ENCODE measurements at places on chromosomes 13 and 19. TPM values are rescaled to one million over a fixed set of nuclear protein-coding genes. Genes with fewer than 3 reads are reported as not detected.

DNA sequence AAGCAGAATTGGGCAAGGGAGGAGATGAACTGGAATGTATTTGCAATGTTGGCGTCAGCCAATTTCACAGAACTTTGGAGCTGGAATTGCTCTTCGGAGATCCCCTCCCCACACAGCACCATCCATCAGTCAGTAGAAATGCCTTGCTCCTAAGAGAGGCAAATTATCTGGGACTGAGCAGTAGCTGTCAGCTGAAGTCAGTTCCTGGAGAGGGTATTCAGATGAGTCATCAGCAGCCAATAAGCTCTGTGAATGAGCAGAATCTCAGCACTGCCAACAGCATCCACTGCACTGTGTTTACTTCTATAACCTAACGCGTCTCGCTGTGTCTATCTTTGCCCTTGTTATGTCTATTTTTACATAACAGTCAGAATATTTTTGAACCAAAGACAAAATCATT is 213.7 kb downstream of the SLITRK5 start:
- DNase-seq, result no peak

DNA sequence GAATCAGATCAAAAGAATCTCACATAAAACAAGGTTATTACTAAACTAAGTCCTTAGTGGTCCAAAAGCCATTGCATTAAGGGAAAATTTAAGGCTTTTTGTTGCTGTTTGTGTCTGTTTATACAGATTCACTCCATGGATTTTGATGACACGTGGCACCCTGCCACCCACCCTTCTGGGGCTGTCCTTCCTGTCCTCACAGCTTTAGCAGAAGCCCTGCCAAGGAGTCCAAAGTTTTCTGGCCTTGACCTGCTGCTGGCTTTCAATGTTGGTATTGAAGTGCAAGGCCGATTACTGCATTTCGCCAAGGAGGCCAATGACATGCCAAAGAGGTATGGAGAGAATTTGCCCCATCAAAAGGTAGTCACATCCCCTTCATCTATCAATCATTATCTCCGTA is 6.9 kb downstream of the ACOD1 start:
- no peak for DNase-seq

DNA sequence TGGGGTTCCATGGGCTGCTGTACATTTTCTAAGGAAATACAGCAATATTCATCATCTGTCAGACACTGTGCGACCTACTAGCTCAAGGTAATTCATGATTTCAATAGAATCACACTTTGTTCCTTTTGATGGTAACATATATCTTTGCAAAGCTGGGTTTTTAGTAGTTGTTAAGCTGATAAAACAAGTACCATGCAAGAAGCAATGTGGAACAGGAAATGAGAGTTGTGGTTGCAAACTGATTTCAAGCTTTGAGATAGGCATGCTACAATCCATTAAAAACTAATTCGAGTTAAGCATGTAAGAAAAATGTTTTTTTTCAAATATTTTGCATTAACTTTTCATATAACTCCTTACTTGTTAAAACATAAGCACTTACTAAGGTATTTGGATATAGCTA is 6.8 kb upstream of the MBNL2 start:
- DNase-seq, result no peak

DNA sequence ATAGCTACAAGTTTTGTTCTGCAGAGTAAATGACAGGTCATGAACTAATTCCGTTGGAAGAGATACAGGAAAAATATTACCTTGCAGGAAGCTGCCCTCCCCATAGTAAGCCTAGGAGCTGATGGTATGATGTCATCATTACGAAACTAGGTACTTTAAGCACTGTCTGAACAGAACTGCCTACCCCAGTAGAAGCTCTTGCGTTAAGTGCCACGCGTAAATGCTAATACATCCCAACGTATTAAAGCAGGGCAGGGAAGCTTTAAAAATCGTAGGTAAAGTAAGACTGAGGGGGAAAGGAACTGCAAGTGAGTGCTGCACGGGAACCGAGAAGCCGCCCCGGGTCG is 572 bp downstream of the UGGT2 start:
- DNase-seq, result no peak

- no peak for DNase-seq
These were observed 2448.7 kb upstream of the PCDH20 start for GRCh38 chr13:63864171-63864902.

Gene CATSPERD
- total RNA-seq, result not detected

Gene MAMSTR
- total RNA-seq, result 0.85 TPM

Gene C1QTNF9
- not detected for total RNA-seq

- no peak for DNase-seq
These were observed 4.9 kb upstream of the OR7A17 start for GRCh38 chr19:14890643-14891379.

Gene KLF1
- total RNA-seq, result 0.19 TPM

GRCh38 chr13:49418206-49418605 is 25.7 kb downstream of the CAB39L start:
- no peak for DNase-seq

DNA sequence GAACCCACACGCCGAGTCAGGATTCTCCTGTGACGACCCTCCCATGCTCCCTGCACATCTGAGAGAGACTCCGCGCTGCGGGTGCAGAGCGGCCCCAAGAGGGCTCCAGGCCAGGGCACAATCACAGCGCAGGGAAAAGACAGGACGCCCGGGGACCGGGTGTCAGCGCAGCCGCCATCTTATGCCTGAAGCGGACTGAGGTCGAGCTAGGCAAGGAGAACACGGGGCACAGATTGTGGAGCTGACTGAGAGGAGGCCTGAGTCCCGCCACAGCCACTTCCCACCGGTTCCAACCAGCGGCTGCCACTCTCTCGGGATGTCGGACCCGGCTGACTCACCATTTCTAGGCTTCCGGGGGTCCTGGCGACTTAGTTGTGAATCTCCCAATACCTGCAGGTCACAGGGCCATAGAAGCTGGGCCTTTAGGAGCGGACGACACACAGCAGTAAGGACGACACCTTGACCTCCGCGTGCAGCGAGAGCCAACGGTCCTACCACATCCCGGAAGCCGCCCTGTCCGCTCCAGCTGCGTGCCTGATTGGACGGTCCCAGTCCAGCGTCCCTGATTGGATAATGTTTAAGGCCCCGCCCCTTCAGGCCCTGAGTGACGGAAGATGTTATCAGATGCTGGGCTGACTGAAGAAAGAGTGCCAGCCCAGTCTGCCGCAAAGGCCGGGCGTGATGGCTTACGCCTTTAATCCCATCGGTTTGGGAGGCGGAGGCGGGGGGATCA is at the start of gene ZNF728:
Gene ZNF728 (minus strand): TSS at position 487 of the 733 bp plus-strand sequence. CDS start 146 bp downstream, at position 341.
- DNase-seq, result no peak

- DNase-seq, result no peak
These were observed 42.7 kb downstream of the CAPN12 start for GRCh38 chr19:38701455-38702063.

Gene KLK14
- total RNA-seq, result 0.61 TPM

DNA sequence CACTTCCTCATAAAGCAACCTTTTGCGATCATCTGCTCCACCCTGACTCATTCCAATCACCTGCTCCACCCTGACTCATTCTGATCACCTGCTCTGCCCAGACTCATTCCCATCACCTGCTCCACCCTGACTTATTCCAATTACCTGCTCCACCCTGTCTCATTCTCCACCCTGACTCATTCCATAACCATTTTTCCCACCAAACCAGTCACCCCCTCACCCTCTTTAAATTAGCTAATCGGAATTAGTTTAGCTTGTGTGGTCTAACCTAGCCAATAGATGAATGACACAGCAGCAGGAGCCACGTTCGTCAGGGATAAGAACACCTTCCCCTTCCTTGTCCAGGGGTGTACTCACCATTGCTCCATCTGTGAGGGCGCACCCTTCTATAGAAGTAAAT is 134.0 kb downstream of the COG6 start:
- no peak for DNase-seq

Data from activated CD4-positive, alpha-beta memory T cell treated with anti-CD3 and anti-CD28 coated beads for 36 hours (primary cell).